ENCODE measurements at places on chromosomes 6 and 20. TPM values are rescaled to one million over a fixed set of nuclear protein-coding genes. Genes with fewer than 3 reads are reported as not detected.

DNA sequence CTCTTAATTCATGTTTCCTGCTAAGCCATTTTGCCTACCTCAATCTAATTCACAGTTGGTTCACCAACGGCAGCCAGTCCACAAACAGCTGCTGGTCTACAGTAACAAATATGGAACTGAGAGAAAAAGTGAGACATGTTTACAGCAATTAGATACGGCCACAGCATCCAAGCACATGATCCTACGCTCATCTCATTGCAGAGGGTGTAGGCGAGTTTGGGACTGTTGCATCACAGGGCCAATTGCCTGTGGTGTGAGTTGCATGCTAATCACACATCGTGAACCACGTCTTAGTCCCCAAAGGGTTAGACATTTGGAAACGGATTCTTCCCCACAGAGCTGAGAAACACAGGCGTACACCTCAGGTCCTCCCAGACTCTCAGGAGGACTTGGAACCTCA, 166.9 kb downstream of the EYA2 start:
- DNase-seq, result no peak

- peak; percentile 73 for DNase-seq
These were observed 34.0 kb downstream of the EYA2 start for GRCh38 chr20:46928580-46929132.

GRCh38 chr6:27187231-27188060, 60.1 kb upstream of the PRSS16 start:
- no peak for DNase-seq

XRN2 gene
- total RNA-seq, result 79.8 TPM

GRCh38 chr6:37451441-37452193, 18.6 kb downstream of the CMTR1 start:
- DNase-seq, result no peak

HMGCLL1 gene
- 1.8 TPM for total RNA-seq

All from sigmoid colon (tissue), 7 donors.